Heart left ventricle (tissue), 16 donors: ENCODE measurements at places on chromosomes 12 and 14. TPM values are rescaled to one million over a fixed set of nuclear protein-coding genes. Genes with fewer than 3 reads are reported as not detected.

DNA sequence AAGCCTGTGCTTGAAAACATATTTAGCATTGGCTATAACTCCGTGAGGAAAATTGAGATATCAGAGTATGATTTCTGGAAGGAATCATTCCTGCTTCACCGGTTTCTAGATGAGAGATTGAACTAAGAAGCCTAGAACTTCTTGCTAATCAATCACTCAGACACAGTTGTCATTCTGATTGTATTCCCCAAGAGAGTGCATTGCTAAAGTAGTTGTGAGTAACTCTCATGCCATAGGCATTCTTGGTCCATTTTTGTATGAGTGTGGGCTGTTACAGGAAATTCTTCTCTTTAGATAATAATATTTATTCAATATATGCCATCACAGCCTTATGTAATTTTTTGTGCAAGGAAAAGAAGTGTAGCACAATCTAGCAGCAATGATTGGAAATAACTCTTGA is 893.3 kb upstream of the MDGA2 start:
- H3K4me3 ChIP-seq: no peak overlapping the region
- DNase-seq: no peak
- no peaks in the 10 kb centered on the region for H3K4me1 ChIP-seq
- H3K36me3 ChIP-seq: no peaks in the 10 kb centered on the region
- H3K27ac ChIP-seq: no peak overlapping the region

DNA sequence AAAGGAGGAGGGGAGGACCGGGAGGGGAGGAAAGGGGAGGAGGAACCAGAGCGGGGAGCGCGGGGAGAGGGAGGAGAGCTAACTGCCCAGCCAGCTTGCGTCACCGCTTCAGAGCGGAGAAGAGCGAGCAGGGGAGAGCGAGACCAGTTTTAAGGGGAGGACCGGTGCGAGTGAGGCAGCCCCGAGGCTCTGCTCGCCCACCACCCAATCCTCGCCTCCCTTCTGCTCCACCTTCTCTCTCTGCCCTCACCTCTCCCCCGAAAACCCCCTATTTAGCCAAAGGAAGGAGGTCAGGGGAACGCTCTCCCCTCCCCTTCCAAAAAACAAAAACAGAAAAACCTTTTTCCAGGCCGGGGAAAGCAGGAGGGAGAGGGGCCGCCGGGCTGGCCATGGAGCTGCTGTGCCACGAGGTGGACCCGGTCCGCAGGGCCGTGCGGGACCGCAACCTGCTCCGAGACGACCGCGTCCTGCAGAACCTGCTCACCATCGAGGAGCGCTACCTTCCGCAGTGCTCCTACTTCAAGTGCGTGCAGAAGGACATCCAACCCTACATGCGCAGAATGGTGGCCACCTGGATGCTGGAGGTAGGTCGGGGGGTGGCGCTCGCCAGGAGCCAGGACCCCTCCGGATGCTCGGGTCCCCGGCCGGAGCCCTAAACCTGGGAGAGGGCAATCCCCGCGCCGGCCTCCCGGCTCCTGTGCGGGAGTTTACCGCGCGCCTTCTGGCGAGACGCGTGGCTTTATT is at the start of gene CCND2:
TSS of gene CCND2 (plus strand) at position 111 of the 744 bp plus-strand sequence. CDS start at position 390, 279 bp downstream.
- peaks cover 55% of the 10 kb centered on the region for H3K4me1 ChIP-seq
- peak within 1 kb of the TSS; percentile 97 for H3K27ac ChIP-seq
- no peaks in the 10 kb centered on the region for H3K27me3 ChIP-seq
- H3K4me3 ChIP-seq: peak within 1 kb of the TSS; percentile 55
- H3K36me3 ChIP-seq: peaks cover 26% of the 10 kb centered on the region
- DNase-seq: peak; percentile 94

- H3K36me3 ChIP-seq: no peaks in the 10 kb centered on the region
- no peak for DNase-seq
- no peak overlapping the region for H3K4me3 ChIP-seq
- H3K27me3 ChIP-seq: no peaks in the 10 kb centered on the region
- no peaks in the 10 kb centered on the region for H3K4me1 ChIP-seq
- H3K27ac ChIP-seq: no peak overlapping the region
Measured at GRCh38 chr12:10448236-10448635, 4.9 kb downstream of the KLRC1 start.

DNA sequence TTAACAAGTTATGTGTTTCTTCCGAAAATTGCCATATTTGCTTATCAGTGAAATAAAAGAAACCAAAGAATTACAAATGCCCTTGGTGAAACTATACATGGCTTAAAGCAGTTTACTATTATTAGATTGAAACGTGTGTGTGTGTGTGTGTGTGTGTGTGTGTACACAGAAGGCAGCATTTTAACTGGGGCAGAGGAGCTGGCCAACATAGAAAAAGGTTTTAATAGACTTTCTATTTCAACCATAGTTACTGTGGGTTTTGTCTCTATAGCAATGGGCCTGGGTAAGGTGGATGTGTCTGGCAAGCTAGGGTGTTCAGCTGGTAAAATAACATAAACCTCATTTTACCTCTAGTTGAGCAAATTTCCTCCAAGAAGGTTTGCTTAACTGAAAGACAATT is 6.5 kb downstream of the PRICKLE1 start:
- no peak overlapping the region for H3K4me3 ChIP-seq
- H3K27me3 ChIP-seq: no peaks in the 10 kb centered on the region
- no peaks in the 10 kb centered on the region for H3K36me3 ChIP-seq
- no peak for DNase-seq
- peaks cover 71% of the 10 kb centered on the region for H3K4me1 ChIP-seq
- H3K27ac ChIP-seq: peak overlapping the region; percentile 45

- H3K4me3 ChIP-seq: no peak overlapping the region
- peak overlapping the region; percentile 31 for H3K27ac ChIP-seq
- no peaks in the 10 kb centered on the region for H3K36me3 ChIP-seq
- H3K27me3 ChIP-seq: no peaks in the 10 kb centered on the region
- H3K4me1 ChIP-seq: peaks cover 26% of the 10 kb centered on the region
- no peak for DNase-seq
Measured at GRCh38 chr14:59313658-59314608, 125.5 kb downstream of the DAAM1 start.

SMOC1 gene
- total RNA-seq: 0.61 TPM

GRCh38 chr14:53161758-53162435 is 8.8 kb upstream of the DDHD1 start:
- no peak overlapping the region for H3K27ac ChIP-seq
- H3K4me1 ChIP-seq: peaks cover 7% of the 10 kb centered on the region
- no peak for DNase-seq
- H3K27me3 ChIP-seq: no peaks in the 10 kb centered on the region
- no peak overlapping the region for H3K4me3 ChIP-seq
- H3K36me3 ChIP-seq: no peaks in the 10 kb centered on the region

- H3K27me3 ChIP-seq: no peaks in the 10 kb centered on the region
- peaks cover 76% of the 10 kb centered on the region for H3K36me3 ChIP-seq
- no peak overlapping the region for H3K4me3 ChIP-seq
- no peak for DNase-seq
- no peak overlapping the region for H3K27ac ChIP-seq
- peaks cover 19% of the 10 kb centered on the region for H3K4me1 ChIP-seq
Measured at GRCh38 chr12:53722450-53723041, 4.7 kb downstream of the CALCOCO1 start.

KIF5A gene
- total RNA-seq: 0.23 TPM

- no peaks in the 10 kb centered on the region for H3K4me1 ChIP-seq
- H3K36me3 ChIP-seq: no peaks in the 10 kb centered on the region
- H3K27me3 ChIP-seq: no peaks in the 10 kb centered on the region
- no peak overlapping the region for H3K27ac ChIP-seq
- H3K4me3 ChIP-seq: no peak overlapping the region
Measured at GRCh38 chr14:34324363-34324795, 137.7 kb downstream of the SPTSSA start.

KRT3 gene
- not detected for total RNA-seq

DNA sequence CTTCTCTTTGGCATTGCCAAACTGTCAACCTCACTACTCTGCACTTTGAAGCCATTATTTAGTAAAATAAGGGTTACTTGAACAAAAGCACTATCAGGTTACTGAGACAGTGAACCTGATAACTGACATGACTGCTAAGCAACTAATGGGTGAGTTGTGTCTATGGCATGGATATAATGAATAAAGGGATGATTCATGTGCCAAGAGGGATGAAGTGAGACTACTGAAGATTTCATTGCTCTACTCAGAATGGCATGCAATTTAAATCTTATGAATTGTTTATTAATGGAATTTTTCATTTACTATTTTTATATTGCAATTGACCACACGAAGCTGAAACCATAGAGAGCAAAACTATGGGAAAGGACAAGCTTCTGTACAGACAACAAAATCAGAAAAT is 74.4 kb downstream of the CEP128 start:
- no peak overlapping the region for H3K4me3 ChIP-seq
- no peaks in the 10 kb centered on the region for H3K36me3 ChIP-seq
- no peak for DNase-seq
- H3K27ac ChIP-seq: no peak overlapping the region
- no peaks in the 10 kb centered on the region for H3K4me1 ChIP-seq

KLRG1 gene
- 2.9 TPM for total RNA-seq

DNA sequence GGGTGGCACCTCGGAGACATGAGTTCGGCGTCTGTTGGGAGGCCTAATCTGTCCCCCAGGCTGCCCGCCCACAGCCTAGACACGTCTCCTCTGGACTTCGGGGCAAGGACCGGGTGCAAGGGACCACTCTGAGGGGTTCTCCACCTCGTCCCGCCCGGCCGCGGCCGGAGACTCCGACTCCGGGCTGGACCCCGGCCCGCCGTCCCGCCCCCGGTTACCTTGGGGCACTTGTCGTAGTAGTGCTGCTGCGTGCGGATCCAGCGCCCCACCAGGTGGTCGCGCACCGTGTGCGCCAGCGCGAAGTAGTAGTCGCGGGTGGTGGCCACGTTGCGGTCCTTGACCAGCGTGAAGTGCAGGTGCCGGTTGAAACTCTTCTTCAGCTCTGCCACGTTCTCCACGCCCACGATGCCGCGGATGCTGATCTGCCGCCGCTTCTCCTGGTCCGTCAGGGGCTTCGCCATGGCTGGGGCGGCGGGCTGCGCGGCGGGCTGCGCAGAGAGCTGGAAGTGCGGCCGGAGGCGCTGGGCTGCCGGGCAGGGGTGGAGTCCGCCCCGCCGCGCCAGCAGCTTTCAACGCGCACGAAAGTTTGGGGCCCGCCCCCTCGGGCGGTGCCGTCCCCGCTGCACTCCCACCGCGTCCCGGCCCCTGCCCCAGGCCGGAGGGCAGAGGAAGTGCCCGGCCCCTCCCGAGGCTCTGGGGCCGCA is at the start of gene PYGL:
TSS of gene PYGL (minus strand) at position 541 of the 704 bp plus-strand sequence. CDS start at position 461, 80 bp downstream.
- H3K27me3 ChIP-seq: no peaks in the 10 kb centered on the region
- DNase-seq: peak; percentile 84
- H3K36me3 ChIP-seq: no peaks in the 10 kb centered on the region
- H3K4me1 ChIP-seq: no peaks in the 10 kb centered on the region
- no peak within 1 kb of the TSS for H3K27ac ChIP-seq
- peak within 1 kb of the TSS; percentile 87 for H3K4me3 ChIP-seq

DNA sequence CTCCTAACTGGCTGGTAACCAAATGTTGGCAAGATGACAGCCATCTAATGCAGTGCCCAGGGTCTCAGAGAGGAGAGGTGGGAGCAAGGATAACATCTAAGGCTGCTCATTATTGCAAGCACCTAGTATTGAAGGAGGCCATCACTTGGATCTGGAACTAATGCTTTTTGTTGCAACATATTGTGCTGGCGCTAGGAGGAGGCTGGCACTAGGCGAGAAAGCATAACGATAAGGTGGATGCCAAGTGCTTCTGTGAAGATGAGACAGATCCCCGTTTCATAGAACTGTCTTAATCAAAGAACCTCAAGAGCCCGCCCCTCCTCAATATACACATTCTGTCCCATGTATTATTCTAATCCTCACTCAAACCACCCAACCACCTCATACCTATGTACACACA is 774.0 kb downstream of the VRK1 start:
- H3K27me3 ChIP-seq: no peaks in the 10 kb centered on the region
- no peaks in the 10 kb centered on the region for H3K4me1 ChIP-seq
- no peak overlapping the region for H3K27ac ChIP-seq
- no peak overlapping the region for H3K4me3 ChIP-seq
- H3K36me3 ChIP-seq: no peaks in the 10 kb centered on the region

- H3K27ac ChIP-seq: no peak overlapping the region
- no peak overlapping the region for H3K4me3 ChIP-seq
- no peaks in the 10 kb centered on the region for H3K4me1 ChIP-seq
- no peak for DNase-seq
Measured at GRCh38 chr12:12007001-12007712, 63.6 kb upstream of the BCL2L14 start.

ANO4 gene
- 0.05 TPM for total RNA-seq

GALNT9 gene
- not detected for total RNA-seq

DNA sequence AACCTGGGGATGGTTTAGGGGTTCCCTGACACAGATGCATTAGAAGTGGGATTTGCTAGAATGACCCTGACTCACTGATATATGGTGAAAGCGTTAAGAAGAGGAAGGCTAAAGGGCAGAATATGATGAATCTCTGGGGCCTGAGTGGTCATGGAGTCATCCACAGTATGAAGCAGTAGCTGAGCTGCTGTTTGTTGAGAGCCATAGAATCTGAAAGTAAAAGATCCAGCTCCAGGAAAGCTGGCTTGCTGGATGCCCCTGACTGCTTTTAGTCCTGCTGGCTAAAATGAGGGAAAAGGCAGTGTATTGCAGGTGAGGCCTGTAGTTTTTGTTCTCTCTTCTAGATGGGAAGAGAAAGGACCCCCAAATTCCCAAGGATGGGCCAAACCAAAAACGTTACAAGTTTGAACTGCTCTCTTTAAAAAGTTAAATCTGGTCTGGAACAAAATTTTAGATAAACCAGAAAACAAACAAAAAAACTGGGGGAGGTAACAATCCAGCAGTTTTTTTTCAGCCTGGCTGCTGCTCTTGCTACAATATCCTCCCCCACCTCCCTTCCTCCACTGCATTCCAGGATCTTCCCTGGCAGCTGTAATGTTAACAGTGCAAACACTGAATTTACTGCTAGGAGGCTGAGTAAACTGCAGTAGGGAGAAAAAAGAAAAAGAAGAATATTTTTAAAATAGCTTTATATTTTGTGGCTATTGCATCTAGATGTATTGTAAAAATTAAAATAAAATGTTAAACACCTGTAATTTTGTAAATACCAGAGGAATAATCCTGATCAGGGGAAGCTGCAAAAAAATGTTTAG is 16.5 kb downstream of the SEL1L start:
- no peak for DNase-seq
- H3K27ac ChIP-seq: peak overlapping the region; percentile 38
- no peaks in the 10 kb centered on the region for H3K27me3 ChIP-seq
- H3K4me3 ChIP-seq: no peak overlapping the region
- H3K4me1 ChIP-seq: peaks cover 27% of the 10 kb centered on the region

LRCOL1 gene
- total RNA-seq: not detected

DNA sequence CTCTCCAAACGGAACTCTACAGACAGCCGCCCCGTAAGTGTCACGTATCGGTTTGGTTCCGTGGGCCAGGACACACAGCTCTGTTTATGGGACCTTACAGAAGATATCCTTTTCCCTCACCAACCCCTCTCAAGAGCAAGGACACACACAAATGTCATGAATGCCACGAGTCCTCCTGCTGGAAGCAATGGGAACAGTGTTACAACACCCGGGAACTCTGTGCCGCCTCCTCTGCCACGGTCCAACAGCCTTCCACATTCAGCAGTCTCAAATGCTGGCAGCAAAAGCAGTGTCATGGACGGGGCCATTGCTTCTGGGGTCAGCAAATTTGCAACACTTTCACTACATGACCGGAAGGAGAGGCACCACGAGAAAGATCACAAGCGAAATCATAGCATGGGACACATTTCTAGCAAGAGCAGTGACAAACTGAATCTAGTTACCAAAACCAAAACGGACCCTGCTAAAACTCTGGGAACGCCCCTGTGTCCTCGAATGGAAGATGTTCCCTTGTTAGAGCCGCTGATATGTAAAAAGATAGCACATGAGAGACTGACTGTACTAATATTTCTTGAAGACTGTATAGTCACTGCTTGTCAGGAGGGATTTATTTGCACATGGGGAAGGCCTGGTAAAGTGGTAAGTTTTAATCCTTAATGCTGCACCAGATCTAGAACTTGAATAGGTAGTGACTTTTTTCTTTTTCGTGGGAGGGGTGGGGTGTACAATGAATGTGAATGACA is 69.7 kb downstream of the WDR20 start:
- H3K4me1 ChIP-seq: peaks cover 19% of the 10 kb centered on the region
- no peak overlapping the region for H3K4me3 ChIP-seq
- H3K36me3 ChIP-seq: peaks cover 4% of the 10 kb centered on the region
- no peaks in the 10 kb centered on the region for H3K27me3 ChIP-seq
- DNase-seq: no peak

C14orf39 gene
- total RNA-seq: not detected
